ENCODE measurements at places on chromosomes 13 and 19. TPM values are rescaled to one million over a fixed set of nuclear protein-coding genes. Genes with fewer than 3 reads are reported as not detected.

DNA sequence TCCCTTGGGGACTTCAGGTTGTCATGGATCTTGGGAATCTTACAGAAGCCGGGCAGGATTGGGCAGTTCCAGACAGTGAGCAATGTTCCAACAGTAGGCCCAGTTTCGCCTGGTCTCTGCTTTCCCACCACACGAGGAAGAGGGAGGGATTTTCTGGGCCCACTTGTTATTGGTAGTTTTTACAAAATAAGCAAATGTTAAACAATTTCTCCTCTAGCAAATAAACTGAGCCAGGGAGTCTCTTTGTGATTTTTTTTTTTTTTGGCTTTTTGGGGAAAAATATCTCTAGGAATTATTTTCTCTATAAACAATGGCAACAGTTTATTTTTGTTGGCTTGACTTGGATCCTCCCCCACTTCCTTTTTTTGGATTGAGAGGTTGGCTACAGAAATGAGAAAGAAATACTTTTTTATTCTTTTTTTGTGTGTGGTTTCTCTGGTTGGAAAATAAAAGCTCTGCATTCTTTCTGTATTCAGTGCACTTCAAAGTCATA lies 89.3 kb downstream of the TM9SF2 start:
- H3K27ac ChIP-seq = no peak overlapping the region
- H3K4me3 ChIP-seq = no peak overlapping the region
- no peaks in the 10 kb centered on the region for H3K4me1 ChIP-seq
- H3K36me3 ChIP-seq = no peaks in the 10 kb centered on the region

- no peak overlapping the region for H3K27ac ChIP-seq
- no peaks in the 10 kb centered on the region for H3K27me3 ChIP-seq
- H3K4me1 ChIP-seq = no peaks in the 10 kb centered on the region
- DNase-seq = peak; percentile 53
Measured at GRCh38 chr13:26681036-26681435, 79.5 kb downstream of the GPR12 start.

The RAVER1 gene
- 32.3 TPM for total RNA-seq

- H3K27me3 ChIP-seq = peaks cover 38% of the 10 kb centered on the region
- DNase-seq = no peak
- H3K4me1 ChIP-seq = peaks cover 58% of the 10 kb centered on the region
- H3K4me3 ChIP-seq = peak overlapping the region; percentile 67
- H3K27ac ChIP-seq = peak overlapping the region; percentile 88
Measured at GRCh38 chr19:40605216-40605971, 4.2 kb downstream of the LTBP4 start.

GRCh38 chr13:51249255-51249654 lies 27.1 kb downstream of the FAM124A start:
- H3K36me3 ChIP-seq = peaks cover 16% of the 10 kb centered on the region
- no peak overlapping the region for H3K4me3 ChIP-seq
- peaks cover 75% of the 10 kb centered on the region for H3K4me1 ChIP-seq
- DNase-seq = no peak

The MYO9B gene
- total RNA-seq = 73.3 TPM

DNA sequence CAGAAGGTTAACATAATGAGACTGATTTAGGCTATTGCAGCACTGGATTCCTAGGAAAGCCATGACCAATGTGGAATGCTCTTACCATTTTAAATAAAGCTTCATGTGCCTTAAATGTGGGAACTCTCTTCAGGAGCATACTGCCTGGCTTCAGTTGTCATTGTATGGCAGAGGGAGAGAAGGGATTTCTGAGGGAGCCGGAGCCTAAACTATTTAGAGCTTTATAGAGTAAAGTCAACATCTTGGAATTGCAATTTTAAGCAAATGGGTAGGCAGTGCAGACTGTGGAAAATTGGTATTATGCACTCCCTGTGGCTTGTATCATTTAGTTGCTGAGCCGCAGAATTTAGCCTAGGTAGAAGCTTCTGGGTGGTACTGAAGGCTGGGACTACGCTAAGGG lies 2041.4 kb downstream of the PCDH9 start:
- no peak overlapping the region for H3K4me3 ChIP-seq
- no peaks in the 10 kb centered on the region for H3K4me1 ChIP-seq
- DNase-seq = no peak
- H3K27ac ChIP-seq = no peak overlapping the region
- no peaks in the 10 kb centered on the region for H3K27me3 ChIP-seq
- H3K36me3 ChIP-seq = no peaks in the 10 kb centered on the region

The SCEL gene
- total RNA-seq = 0.29 TPM

- H3K4me1 ChIP-seq = peaks cover 14% of the 10 kb centered on the region
- no peak overlapping the region for H3K4me3 ChIP-seq
- H3K36me3 ChIP-seq = no peaks in the 10 kb centered on the region
- H3K27me3 ChIP-seq = no peaks in the 10 kb centered on the region
- DNase-seq = no peak
- H3K27ac ChIP-seq = no peak overlapping the region
Measured at GRCh38 chr19:33171916-33172359, 22.2 kb upstream of the LRP3 start.
